ENCODE measurements at places on chromosomes 12 and 14.

GRCh38 chr14:77889971-77890442, 90.1 kb downstream of the ADCK1 start:
- DNase-seq = no peak

- DNase-seq = no peak
Measured at GRCh38 chr12:27333403-27334009, 870 bp downstream of the BMAL2 start.

- peak; percentile 12 for DNase-seq
Measured at GRCh38 chr12:26651566-26652188, 181.3 kb downstream of the ITPR2 start.

- DNase-seq = peak; percentile 29
Measured at GRCh38 chr12:70180130-70180529, 63.1 kb upstream of the CNOT2 start.

DNA sequence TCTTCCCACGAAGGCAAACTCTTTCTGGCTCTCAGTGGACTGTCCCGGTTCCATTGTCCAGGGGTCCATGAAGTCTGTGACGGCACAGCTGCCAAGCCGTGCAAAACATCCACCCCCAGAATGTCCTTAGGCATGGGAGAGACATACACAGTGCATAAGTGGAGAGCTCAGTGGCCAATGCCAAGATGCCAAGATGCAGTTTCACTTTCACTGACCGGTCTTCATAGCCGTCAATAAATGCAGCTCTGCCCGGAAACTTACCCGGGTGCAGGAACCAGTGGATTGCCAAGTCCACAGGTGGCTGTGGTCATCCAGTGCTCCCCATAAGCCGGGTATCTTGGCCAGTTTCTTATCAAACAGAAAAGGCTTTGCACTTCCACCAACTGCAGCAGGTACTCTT, 162.3 kb downstream of the PTCSC3 start:
- DNase-seq = no peak

GRCh38 chr12:18428416-18428815, 167.1 kb downstream of the PIK3C2G start:
- no peak for DNase-seq

DNA sequence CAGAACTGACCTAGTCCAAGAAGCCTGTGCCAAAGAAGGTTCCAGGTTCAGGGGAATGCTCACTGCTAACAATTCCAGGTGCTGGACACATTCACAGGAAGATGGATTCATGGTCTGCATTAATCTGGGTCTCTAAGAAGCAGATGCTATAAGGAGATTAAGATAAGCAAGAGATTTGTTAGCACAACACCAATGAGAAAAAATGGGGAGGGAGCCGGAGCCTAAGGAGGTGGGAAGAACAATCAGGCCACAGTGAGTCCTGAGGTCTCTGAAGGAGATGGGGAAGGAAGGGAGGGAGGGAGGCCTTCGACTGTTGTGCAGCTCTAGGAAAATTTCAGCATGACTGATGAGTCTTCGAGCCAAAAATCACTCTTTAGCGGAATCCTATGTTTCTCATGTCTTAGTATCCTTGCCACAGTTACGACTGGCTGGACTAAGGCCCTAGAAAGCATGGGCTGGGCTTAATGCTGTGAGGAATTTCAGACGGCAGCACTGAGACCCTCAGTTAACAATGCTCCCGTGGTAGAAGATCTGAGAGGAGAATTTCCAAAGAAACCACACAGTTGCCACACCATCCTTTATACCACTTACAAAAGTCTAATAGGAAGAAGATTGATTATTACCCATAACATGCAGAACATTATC, 31.5 kb upstream of the PTGDR start:
- no peak for DNase-seq

DNA sequence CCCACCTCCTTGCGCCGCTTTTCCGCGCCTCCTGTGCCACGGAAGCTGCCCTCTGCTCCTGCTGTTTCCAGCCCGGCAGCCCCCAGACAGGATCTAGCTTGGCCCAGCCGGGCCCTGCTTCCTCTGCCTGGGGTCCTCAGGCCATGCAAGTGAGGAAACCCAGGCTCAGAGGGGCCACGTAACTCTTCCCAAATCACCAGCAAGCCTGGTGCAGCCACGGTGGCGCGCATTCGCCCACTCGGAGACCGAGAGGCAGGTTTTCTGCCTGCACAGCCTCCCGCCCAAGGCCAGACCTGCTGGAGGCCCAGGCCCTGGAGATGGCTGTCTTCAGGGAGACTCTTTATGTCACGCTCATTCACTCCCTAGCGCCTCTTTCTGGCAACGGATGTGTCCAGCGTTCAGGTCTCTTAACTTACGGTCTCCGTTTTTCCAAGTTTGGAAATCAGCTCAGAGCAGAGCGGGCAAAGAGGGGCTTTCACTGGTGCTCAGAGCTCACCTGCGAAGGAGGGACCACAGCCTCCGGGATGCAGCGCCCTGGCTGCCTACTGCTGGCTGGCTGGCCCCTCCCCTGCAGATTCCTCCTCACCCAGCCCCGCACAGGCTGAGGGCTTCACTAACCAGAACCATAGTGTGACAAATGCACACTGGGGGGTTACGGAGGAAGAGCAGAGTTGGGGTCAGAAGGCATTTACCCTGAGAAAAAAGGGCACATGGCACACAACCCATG, 20.6 kb upstream of the CEP170B start:
- DNase-seq = no peak

DNA sequence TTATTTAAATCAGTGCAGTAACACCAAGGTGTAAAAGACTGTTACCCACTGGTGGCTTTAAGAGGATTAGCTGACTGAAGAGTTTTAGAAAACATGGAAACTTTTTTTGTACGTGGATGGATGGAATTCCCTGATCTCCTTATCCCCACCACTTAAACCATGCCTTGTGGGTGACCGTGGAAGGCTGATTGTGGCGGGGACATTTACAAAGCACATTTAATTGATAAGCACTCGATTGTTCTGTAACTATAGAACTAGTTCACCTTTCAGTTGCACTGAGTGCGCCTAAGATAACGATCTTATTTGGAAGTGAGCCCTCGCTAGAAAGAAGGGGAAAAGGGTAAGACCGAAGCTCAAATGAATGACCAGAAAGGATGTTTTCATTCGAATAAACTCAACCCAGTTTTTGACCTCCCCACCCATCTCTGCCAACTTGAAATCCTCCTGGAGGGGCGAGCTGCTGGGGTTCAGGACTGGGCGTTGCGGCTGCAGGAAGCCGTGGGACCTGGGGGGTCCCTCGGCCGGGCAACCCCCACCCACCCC, 688 bp upstream of the RASSF3 start:
- DNase-seq = no peak

DNA sequence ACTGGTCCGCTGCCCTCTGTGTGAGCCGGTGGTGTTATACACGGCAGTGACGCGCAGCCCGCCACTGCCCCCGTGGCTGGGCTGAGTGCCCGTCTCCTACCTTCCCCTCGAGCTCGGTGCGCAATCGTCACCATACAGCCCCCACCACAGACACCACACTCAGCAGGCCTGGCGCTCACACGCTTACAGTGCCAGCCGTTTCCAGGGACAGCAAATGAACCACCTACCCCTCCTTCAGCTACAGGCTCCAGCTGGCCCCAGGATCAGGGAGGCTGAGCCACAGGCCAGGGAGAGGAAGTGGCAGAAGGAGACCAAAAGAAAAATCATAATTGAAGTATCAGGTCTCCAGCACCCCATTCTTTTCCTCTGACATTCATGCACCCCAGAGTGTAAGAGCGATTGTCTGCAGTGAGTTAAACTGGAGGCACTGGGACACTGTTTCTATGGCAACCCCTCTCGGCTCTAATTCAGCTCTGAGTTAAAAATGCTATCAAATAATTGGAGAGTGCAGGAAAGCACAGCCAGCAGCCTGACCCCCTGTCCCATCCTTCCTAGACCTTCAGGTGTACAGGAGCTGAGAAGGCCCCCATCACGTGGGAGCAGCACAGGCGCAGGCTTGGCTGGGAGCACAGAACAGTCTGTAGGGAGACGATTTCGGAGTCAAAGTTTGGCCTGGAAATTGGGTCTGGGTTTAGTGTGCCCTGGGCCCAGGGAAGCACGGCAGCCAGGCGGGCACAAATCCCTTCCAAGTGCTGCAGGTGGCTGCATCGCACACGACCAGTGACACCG, 18.0 kb downstream of the LRTM2 start:
- DNase-seq = no peak

- DNase-seq = no peak
Measured at GRCh38 chr14:53969326-53969725, 12.7 kb upstream of the BMP4 start.

DNA sequence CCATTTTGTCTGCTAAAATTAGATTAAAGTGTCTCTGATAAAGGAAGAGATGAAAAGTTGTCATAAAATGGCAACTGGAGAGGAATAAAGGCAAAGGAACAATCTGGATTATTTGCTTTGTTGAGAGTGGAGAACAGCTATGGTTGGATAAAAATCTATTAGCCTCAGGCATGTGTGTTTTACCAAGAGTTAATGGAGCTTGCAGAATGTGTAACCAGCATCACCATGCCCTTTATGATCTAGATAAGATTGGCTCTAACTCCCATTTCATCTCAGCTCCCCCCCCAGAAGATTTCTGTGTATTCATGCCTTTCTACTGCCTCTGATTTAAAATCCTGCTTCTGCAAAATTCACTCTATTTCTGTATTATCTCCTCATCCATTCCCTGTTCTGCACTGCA, 93.8 kb downstream of the GALC start:
- DNase-seq = no peak

GRCh38 chr12:334125-334524, 55.0 kb downstream of the KDM5A start:
- no peak for DNase-seq

DNA sequence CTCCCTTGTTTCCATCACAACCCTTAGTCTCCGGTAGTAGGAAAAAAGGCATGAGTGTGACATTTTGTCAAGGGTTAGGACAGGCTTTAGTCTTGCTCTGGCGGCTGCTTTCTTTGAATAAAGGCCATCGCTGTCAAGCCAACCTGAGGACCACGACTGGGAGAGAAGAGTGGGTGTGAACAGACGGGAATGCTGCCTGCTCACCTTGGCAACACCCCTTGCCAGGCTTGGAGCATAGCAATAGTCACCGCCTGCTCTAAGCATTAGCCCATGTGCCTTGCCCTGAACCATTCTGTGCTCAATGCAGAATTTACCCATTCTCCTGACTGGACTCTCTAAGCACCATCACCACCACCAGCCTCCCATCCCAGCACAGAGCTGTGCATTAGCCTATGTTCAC, 36.2 kb downstream of the SPTB start:
- no peak for DNase-seq

- DNase-seq = no peak
Measured at GRCh38 chr12:16187660-16188059, 89.8 kb downstream of the SLC15A5 start.
